ENCODE measurements at places on chromosomes 7 and 10. TPM values are rescaled to one million over a fixed set of nuclear protein-coding genes. Genes with fewer than 3 reads are reported as not detected.

- no peak for DNase-seq
Observed at GRCh38 chr10:71765176-71765904, 8.0 kb downstream of the VSIR start.

DNA sequence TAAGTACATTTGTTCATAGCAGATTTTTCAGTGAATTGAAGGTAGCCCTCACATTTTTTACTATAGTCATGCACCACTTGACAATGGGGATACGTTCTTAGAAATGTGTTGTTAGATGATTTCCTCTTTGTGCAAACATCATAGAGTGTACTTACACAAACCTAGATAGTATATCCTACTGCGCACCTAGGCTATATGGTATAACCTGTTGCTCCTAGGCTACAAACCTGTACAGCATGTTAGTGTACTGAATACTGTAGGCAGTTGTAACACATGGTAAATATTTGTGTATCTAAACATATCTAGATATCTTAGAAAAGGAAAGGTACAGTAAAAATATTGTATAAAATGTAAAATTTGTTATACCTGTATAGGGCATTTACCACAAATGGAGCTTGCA is 41.2 kb downstream of the TAX1BP1 start:
- DNase-seq: no peak

DNA sequence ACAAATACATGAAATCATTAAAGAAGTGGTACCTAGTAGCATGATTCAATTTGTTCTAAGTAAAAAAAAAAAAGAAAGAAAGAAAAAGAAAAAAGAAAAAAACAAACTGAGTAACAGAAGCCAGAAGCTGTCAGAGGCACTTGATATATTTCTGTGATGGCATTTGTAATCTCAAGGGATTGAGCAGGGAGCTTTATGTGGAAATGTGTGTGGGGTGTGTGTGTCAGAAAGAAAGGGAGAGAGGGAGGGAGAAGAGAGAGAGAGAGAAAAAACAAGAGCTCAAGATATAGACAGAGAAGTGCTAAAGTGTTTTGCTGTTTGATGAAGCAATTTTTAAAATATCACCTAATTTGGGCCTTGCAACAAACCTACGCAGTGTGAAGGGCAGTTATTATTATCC is 357.6 kb upstream of the PCDH15 start:
- DNase-seq: no peak

Gene TBC1D12
- 7.0 TPM for polyA plus RNA-seq

Gene TDRD1
- 0.33 TPM for polyA plus RNA-seq

- peak; percentile 17 for DNase-seq
Observed at GRCh38 chr7:133491846-133492652, 239.2 kb downstream of the EXOC4 start.

GRCh38 chr7:49001610-49002033 is 77.3 kb downstream of the CDC14C start:
- no peak for DNase-seq

Gene YKT6
- polyA plus RNA-seq: 192 TPM

Gene AOAH
- 0.45 TPM for polyA plus RNA-seq

- DNase-seq: no peak
Observed at GRCh38 chr10:8794860-8795259, 740.4 kb downstream of the GATA3 start.

DNA sequence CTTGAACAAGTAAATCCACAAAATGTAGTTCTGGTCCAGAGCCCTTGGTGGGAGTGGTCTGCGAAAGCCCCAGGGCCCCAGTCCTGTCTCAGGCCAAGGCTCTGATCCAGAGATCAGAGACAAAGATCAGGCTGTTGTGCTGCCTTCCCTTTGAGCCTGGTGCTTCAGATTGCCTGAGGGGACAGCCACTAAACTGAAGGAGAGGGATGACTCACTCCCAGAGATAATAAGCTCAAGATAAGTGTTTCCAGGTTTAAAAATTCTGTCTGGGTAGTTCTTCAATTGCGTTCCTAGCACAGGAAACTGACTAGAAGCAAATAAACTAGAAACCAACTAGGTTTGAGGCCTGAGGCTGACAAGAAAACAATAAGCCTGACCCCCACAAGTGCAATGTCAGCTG is 190.2 kb downstream of the RAMP3 start:
- peak; percentile 15 for DNase-seq

DNA sequence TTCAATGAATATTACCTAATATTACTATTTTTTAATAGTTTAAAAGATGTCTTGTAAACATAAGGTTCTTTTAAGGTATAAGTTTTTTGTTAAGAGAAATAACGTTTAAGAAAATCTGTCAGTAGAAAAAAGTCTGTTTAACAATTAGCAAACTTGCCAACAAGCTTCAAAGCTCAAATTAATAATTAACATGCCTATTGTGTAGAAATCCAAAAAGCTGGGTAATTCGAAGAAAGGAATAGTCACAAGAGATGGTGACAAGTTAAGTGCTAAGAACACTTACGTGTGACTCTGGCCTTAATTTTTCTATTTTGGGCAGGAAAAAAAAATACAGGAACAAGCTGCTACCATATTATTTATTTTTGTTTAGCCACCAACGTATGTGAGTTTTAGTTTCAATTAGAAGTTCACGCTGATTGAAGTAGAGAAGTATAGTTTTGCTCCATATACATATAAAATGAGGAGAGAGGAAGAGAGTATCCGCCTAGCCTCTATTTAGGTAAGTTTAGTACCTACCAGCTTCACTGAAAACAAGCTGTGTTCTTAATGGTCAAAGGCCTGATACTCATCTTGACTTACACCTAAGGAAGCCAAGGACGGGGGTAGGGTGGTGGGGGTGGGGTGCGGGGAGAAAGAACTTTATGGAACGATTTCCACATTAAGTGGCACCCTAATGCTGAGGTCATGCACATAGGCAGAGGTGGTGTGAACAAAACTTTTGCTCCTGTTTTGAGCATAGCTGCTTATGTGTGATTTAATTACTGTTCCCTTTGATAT is 43.4 kb upstream of the AGBL3 start:
- no peak for DNase-seq

Data from keratinocyte (primary cell).